Left renal cortex interstitium (tissue), 4 donors: ENCODE measurements at places on chromosomes 5 and 9.

DNA sequence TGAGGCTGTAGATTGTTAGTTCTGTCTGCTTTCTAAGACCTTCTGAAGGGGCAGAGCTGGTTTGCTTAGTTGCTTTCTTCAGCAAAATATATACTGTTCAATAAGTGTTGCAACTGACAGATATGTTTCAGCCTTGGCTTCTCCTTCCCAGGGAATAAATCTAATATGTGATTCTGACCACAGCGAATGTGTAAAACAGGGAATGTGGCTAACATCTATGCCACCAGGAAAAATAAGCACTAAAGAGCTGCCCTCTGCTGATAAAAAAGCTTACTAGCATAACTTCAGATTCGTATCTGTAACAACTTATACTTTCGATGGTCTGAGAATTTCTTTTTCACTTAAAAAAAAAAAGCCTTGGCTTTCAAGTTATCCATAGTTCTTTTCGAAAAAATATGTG is 13.0 kb upstream of the OSMR start:
- DNase-seq = no peak

DNA sequence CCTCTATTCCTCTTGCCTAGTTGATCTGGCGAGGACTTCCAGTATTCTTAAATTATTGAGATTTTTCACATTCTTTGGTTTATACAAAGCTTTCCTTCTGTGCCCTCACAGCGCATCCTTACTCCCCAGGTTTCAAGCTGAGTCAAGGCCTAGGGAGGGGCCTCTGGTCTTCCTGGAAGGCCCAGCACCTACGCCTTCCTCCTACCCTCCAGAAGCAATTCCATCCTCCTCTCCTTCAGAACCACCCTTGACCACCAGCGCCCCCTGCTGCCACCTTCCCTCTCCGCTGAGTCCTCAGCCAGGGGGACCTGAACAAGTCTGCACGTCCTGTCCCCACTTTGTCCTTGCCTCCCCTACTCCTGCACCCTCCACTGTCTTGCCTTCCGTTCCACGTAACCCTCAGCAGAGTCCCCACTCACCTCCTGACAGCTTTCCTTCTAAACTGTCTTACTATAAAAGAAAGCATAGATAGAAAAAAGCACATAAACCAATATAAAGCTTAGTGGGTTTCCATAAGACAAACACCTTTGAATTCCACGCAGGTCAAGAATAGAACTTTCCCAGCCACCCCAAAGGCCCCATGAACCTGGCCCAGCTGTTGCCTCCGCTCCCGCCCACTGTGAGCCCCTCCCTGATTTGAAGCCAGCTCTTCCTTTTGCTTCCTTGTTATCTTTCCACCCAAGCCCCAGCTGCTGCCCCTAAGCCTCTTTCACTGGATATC is 63.0 kb upstream of the CTSL start:
- DNase-seq = no peak

- no peak for DNase-seq
These were observed 368.4 kb downstream of the MAN2A1 start for GRCh38 chr5:110058175-110058574.

DNA sequence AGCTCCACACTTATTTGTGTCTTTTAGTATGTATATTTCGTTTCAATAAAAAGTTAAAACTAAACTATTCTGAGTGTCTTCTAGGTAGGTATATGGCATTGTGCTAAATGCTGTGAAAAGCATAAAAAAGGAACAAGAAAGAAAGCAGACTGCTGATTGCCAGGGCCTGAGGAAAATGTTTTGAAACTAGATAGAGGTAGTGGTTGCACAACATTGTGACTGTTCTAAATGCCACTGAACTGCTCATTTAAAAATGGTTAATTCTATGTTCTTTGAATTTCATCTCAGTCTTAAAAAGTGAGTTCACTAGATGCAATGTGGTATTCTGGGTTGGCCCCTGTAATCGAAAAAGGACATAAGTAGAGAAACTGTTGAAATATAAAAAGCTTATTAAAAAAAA is 2.6 kb upstream of the ALAD start:
- DNase-seq = no peak

- no peak for DNase-seq
These were observed 24.8 kb downstream of the FLT4 start for GRCh38 chr5:180624587-180624986.

DNA sequence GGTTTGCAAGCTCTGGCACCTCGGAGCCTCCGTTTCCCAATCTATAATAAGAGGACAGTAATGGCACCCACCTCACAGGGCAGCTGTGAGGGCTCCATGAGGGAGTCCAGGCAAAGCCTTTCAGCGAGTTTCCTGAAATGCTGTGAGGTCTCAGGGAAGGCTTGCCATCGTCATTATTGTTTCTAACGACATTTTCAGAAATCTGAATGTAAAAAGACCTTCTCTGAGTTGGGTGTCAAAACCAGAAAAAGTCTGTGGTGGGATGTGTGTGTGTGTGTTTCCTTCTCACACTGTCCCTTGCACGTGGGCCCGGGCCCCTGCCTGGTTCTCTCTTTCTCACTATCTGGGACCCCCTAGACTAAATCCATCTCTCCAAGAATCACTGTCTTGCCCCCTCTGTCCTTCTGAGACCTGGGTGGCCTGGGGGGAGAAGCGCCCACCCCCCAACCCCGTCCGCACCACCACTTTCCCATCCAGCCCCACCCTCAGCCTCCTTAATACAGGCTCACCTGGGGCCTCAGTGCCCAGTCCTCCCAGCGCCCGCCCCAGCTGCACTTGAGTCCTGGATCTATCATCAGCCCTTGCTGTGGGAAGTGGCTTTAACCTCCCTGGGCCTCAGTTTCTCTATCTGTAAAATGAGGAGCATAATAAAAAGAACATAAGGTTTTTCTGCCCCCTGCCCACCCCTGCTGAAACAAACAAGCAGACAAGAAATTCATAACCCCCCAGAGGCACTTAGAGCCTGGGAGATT is 180.3 kb downstream of the C9orf50 start:
- DNase-seq = no peak

DNA sequence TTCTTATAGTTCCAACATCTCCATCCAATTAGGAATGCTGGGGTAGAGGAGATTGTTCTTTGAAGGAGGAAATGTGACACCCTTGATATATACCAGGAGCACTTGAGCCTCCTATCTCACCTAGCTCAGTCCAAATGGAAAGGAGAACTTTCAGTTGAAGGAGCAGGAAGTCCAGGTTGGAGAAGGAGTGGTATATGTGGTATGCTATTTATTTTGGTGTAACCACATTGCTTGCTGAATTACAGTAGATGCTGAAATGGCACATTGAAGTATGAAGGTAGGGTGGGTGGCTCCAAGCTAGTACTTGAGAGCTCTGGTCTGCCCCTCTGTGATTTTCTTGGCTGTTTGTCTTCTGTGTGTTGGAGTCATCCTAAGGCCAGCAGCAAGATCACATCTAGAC is 6.1 kb downstream of the CSNK1G3 start:
- no peak for DNase-seq

DNA sequence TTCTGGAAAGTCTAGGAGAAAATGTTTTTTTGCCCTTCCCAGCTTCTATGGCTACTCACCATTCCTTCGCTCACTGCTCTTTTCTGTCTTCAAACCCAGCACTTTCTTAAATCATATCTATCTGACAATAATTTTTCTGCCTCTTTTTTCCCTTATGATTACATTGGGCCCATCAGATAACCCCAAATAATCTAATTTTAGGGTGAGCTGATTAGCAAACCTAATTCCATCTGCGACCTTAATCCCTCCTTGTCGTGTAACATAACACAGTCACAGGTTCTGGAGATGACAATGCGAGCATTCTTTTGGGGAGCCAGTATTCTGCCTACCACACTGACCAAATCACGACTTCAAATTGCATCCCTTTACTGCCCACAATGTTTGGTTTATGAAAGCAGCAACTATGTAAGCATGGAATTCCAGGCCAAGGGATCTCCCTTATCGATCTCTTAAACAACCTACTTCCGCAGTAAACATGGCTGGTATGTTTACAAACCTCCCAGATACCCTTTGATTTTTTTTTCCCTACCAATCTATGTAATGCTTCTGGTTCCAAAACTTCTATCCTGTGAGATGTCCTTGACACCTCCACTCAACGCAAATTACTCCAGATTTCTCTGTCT is 2122.2 kb downstream of the MAT2B start:
- DNase-seq = no peak

- no peak for DNase-seq
These were observed 159.1 kb downstream of the LURAP1L start for GRCh38 chr9:12933957-12934356.

- DNase-seq = no peak
These were observed 19.6 kb downstream of the LPCAT1 start for GRCh38 chr5:1504069-1504595.

DNA sequence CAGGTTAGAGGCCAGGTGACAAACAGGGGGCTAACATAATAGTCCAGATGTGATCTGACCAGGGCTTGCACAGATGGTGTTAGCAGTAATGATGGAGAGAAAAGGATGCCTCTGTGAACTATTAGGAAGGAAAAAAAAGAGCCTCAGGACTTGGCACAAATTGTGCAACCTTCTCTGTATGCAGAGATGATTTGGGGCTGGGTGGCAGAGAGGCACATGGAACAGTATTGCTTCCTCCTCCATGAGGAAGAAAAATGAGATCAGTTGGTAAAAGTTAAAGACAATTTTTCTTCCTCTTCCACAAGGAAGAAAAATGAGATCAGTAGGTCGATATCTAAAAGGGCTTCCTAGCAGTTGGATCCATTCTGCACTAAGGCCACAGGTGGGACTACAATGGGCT is 13.9 kb upstream of the ANXA6 start:
- DNase-seq = no peak

DNA sequence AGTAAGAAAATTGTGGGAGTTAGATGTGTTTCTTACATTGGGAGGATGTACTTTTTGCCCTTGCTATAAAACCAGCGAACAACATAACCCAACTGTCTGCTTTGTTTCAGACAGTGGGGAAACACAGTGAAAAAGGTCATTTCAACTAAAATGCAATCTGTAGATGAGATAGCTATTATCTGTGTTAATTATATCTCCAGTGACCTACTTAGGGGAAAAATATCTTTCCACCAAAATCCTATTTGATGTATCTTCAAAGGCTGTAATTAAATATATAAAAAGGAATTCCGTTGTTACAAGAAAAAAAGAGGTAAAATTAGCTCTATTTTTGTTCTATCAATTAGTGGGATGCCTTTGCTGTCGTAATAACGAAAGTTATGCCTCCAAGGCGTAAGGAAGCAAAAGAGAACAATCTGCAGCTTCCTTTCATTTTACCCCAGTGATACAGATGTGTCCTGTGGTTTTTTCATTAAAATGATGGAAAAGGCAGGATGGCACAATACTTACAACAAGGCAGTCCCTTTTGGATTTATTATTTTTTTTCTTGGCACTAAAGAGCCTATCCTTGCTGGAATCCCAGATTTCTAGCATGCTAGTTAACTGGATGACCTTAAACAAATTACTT is 100.9 kb downstream of the GNA14 start:
- no peak for DNase-seq

DNA sequence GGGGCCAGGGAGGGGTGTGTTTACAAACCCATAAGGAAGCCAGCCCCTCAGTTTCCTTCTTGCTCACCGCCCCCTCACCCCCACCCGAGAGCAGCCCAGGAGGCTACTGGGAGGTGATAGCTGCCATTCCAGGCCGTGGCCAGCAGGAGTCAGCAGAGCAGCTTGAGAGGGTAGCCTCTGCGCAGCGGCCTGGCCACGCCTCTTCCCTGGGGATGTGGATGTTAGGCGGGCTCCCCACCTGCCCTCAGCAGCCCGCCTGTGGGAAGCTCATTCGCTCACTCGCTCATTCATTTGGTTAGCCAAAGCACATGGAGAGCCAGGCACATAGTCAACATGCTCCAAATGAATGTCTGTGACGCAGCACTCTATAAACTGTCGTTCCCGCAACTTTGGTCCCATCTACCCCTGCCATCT is 6.1 kb upstream of the DPM2 start:
- no peak for DNase-seq

DNA sequence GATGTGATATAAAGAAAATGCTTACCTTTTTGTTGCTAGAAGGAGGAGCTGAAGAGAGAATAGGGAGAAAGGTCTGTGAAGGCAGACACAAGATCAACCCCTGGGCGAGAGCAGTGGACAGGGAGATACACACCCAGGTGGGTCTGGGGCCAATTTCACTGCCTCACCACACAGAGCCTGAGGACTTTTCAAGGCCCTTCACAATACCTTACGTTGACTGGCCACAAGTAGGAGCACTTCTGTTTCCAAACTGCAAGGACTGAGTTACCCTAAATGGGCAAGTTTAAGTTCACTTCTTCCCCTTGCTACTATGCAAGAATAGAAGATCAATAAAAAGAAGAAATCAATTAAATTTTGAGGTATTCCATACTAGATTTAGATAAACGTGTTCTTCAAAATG is 174.5 kb upstream of the SLC12A2 start:
- no peak for DNase-seq

DNA sequence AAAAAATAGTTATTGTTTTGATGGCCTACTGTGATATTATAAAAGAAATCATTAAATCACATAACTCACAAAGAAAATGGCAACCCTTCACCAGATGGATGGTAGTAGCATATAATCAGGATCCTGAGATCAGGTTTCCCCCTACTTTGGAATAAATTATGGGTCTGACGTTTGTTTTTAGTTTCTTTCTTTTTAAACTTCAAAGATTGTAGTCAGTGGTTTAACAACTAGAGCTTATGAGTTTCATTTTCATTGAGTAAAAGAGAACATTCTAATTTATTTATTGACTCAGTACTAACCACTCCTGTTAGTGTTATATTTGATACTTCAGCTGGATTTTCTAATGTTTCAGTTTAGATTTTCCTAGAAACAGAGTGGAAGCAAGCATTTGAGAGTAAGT is 218.0 kb upstream of the PCSK5 start:
- no peak for DNase-seq

GRCh38 chr9:93054758-93055704 is 3.5 kb upstream of the SUSD3 start:
- no peak for DNase-seq

DNA sequence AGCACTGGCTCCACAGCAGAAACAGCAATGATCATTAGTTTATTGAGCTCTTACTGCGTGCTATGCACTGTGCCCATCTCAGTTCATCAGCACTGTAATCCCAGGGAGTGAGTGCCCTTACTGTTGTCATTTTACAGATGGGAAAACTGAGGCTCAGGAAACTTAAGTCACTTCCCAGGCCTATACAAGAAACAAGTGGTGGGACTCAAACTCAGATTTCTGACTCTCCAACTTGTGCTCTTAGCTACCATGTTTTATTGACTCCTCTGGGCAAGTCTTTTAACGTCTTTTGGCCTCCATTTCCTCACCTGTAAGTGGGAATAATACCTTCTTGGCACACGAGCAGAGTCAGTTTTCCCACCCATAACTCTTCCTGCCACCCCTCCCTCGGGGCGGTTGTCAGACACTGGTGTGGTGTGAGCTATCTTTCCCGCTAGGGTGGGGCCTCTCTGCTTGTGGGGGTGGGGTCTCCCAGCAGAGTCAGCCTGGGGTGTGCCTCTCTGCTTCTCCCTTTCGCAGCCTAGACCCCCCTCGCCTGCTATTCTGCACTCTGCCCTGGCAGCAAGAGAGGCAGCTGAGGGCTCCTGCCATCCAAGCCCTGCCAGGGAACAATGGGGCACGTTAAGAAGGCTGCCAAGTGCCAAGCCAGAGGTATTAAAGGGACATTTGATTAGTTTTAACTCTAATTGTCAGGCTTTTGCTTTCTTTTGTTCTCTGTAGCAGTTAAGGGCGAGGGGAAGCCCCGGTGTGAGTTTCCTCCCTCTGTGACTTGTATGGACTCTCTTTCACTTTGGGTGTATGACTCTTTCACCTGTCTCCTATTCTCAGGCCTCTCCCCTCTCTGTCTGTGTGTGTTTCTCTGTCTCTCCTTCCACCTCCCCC is 12.1 kb downstream of the GALNT10 start:
- DNase-seq = no peak
